ENCODE measurements at places on chromosomes 5 and 9.

- DNase-seq = no peak
These were observed 308.2 kb downstream of the ARL15 start for GRCh38 chr5:54001976-54002775.

GRCh38 chr9:112078432-112078831 lies 96.7 kb downstream of the SUSD1 start:
- DNase-seq = no peak

GRCh38 chr9:75845806-75846205 lies 44.7 kb upstream of the PCSK5 start:
- DNase-seq = no peak

DNA sequence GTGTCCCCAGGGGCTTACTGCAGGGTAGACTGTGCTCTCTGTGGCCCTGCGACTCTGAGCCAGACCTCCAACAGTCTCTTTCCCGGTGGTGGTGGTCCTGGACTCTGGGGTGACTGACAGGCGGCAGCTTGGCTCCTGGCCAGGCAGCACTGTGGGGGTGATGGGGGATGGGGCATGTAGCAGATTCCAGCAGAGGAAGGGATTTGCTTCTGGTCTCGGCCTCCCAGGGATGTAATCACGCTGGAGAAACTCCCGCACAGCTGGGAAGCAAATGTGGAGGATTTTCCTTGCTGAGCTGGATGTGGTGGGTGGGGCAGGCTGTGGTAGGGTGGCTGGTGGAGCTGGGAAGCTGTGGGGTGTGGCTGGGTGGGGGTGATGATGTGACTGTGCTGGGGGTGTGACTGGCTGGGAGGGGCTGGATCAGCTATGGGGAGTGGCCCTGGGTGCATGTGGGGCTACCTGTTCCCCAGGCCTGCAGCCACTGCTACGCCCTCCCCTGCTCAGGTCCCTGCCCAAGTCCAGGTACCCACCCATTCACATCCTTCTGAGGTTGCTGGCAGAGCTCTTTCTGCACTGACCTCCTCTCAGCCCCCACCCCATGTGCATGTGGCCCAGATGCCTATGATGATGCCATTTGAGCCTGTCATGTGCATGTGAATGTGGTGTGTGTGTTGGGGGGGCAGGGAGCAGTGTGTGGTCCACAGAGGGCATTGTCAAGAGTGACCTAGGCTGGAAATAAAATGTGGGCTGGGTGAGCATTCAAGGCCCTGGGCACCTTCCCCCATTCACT lies 3.8 kb downstream of the NDST1 start:
- no peak for DNase-seq

- no peak for DNase-seq
These were observed 585 bp downstream of the NMUR2 start for GRCh38 chr5:152404494-152404893.

- no peak for DNase-seq
These were observed 551.7 kb downstream of the RAB3C start for GRCh38 chr5:59134471-59135163.

GRCh38 chr9:84368601-84369000 lies 28.0 kb upstream of the SLC28A3 start:
- no peak for DNase-seq

DNA sequence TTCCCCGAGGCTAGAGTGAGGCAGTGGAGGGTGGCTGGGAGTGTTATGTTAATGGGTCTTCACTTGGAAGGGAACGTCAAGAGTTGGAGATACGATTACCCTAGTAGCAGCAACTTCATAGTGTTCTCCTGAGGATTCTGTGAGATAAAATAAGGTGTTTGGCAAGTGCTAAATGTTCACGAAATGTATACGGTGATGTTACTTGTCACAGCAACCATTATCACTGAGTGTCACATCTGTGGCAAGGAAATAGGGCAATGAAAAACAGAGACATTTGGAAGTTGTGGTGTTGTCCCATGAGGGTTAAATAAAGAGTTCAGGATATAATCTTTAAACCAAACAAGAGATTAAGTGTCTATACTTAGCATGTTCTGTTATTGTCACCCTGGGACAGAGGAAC lies 183.3 kb downstream of the ALDH1A1 start:
- DNase-seq = no peak

DNA sequence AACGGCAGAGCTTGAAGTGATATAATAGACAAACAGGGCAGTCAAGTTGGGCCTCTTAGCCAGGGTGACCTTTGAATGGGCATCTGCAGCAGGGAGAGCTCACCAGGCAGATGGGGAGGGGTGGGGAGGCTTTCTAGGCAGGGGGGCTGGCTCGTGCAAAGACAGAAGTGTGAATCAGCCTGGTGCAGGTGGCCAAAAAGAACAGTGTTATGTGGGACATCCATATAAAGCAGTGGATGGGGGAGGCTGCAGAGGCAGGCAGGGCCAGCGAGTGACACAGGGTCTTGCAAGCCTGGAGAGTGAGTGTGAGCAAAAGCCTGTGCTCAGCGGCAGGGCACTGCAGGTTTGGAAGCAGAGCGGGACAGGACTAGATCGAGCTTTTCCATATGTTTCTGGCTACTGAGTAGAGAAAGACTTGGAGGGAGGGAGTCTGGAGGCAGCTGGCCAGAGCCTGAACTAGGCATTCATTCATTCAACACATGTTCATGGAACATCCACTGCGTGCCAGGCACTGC lies 14.2 kb upstream of the TTLL11 start:
- DNase-seq = no peak

DNA sequence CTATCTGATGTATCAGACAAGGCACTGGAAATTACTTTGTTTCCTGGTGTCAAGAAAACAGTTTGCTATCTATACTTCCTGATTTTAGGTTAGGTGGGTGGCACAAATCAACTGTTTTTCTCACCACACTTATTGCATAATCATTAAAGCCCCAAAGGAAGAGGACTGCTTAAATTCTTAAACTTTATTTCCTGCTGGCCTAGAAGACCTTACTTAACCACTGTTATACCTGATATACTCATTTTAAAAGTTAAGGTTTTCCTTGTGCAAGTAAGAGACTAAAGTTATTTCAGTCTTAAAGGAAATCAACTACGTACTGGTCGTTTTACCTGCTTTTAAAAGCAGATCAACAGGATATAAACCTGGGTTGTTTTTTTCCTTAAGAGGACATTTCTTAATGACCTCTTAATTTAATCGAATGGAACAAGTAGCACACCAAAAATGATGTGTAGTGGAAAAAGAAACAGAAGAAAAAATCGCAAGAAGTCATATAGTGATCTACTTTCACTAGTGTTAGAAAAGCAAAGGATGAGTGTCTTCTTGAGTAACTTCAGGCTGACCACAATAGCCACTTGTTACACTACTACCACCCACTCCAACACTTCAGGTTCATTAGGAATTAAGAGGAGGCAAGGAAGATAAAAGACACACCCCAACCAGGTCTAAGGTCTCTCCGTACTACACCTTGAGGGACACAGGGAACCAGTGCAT lies 974 bp downstream of the CLINT1 start:
- no peak for DNase-seq

DNA sequence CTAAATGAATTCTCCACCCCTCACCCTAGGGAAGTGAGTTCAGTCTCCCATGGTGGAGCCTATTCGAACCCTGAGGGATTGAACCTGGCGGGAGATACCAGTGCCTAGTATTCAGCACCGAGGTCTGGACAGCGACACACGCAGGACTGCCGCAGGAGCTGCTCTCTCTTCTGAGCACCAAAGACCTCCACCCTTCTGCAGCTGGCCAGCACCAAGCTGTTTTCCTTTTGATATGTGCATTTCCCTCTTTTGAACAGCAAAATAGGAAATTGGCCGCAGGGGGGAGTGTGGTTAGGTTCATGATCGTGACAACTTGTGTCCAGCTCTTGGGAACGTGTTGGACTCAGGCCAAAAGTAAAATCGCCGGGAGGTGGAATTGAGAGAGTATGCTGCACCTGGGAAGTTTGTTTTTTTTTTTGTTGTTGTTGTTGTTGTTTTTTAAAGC lies 1.2 kb upstream of the PCSK1 start:
- DNase-seq = peak; percentile 94

DNA sequence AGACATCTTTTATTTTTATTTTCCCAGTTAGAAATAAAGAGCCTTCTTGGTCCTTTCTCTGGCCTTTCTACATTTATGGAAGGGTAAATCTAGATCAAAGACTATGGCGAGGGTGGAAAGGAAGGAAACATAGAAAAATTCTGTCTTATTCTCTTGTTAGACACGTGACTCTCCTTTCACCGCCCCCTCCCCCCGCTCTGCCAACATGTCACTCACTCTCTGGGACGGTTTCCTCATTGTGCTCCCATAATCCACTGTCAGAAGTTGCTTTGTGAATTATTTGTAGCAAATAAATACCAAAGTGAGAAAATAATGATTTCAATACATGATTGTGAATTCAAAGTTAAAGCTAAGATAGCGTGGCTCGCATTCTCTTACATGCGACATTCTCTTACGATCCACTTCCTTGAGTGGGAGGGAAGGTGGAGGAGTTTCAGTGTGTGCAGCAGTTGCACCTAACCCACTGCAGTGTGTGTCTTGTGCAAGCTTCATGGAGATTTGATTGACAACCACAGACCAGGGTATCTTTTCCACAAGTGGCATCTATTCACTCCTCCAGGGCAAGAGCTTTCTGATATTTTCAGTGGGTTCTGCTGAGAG lies 423.0 kb upstream of the KIF2A start:
- no peak for DNase-seq

GRCh38 chr9:75591972-75592371 lies 298.5 kb upstream of the PCSK5 start:
- no peak for DNase-seq

- DNase-seq = peak; percentile 45
These were observed 17.1 kb downstream of the KCTD16 start for GRCh38 chr5:144187699-144188294.

GRCh38 chr9:16356196-16356765 lies 514.2 kb downstream of the BNC2 start:
- no peak for DNase-seq

GRCh38 chr5:135444360-135444759 lies 2.8 kb downstream of the DCANP1 start:
- DNase-seq = no peak

GRCh38 chr9:125845271-125845808 lies 98.2 kb downstream of the PBX3 start:
- DNase-seq = no peak

- DNase-seq = no peak
These were observed 314.5 kb downstream of the ADGRV1 start for GRCh38 chr5:90873033-90873517.

DNA sequence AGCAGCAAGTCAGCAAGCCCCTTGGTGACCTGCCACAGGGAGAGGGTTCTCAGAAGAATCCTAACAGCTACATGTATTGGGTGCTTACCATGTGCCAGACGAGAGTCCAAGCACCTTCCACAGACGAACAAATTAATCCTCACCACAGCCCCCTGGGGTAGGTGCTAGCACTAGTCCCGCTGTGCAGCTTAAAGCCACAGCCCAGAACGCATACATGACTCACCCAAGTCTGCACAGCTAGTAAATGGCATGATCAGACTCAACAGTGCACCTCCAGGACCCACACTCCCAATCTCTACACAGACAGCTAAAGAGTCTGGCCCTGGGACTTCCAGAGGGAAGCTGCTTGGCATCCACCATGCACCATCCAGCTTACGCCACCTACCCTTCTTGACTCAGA lies 111.5 kb downstream of the PAX5 start:
- no peak for DNase-seq

DNA sequence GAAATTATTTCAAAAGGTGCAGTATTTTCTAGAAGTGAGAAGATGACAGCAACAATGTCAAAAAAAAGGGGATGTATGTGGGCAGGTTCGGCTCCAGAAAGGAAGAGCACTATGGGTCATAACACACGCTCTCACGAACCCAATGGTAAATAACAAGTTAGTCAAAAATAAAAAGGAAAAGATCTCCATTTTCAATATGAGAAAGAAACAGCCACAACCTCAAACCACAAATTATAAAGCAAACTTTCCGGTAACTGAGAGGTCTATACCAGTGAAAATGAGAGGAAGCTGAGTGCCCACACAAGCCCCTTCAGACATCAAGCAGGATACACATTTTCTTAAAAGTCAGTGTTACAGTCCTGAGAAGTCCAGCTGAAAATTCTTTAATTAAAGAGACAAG lies 398.5 kb upstream of the RPS23 start:
- DNase-seq = no peak

- no peak for DNase-seq
These were observed 76.7 kb downstream of the LURAP1L start for GRCh38 chr9:12851341-12852090.

GRCh38 chr5:139415221-139415861 lies 11.5 kb upstream of the SPATA24 start:
- no peak for DNase-seq

DNA sequence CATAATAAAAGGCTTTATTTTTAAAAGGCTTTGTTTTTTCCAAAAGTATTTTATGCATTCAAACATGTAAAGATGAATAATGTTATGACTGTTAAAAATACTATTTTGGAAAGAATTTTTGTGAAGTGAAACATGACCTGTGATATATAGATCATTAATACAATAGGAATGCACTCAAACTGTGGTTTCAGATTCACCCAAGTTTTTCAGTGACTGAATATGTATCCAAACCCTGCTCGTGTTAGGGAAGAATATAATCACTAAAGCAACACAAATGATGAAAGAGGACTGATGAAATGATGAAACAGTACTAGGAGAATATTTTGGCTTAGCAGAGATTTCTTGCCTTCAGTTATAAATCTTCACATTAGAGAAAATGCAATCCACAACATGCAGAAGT lies 278.0 kb downstream of the ADAMTS6 start:
- no peak for DNase-seq

- no peak for DNase-seq
These were observed 111.4 kb downstream of the TRIM32 start for GRCh38 chr9:116798521-116798920.

DNA sequence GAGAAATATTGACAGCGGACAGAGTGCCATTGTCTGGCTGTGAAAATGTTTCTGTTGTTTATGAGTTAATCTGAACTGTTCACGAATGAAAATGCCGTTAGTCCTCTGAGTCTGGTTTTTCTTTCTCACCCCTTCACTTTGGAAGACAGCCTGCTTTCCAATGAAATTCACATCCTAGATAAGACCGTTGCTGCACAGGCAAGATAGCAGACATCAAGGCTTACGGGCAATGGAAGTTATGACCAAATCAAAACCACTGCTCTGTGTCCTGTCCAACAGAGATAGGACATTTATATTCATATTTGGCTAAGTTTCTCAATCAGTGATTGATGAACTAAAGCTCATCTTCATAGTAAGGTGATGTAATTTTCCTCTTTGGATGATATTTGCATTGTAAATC lies 180.0 kb upstream of the DMAC1 start:
- DNase-seq = no peak

DNA sequence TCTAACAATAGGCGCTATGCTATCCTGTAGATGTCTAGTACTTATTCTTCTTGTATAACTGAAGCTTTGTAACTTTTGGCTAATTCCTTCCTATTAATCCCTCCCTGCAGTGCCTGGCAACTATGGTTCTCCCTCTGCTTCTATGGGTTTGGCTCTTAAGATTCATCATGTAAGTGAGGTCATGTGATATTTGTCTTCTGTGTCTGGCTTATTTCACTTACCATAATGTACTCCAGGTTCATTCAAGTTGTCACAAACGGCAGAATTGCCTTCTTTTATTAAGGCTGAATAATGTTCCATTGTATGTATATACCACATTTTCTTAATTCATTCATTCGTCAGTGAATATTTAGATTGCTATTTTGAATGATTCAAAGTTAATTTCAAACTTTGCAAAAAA lies 149.9 kb upstream of the GAS1 start:
- DNase-seq = no peak

Measured in NCI-H1092 treated with DMSO at 0.1 percent for 48 hours (cell line).